ENCODE measurements at places on chromosomes 6 and 20. TPM values are rescaled to one million over a fixed set of nuclear protein-coding genes. Genes with fewer than 3 reads are reported as not detected.

The RRAGD gene
- polyA plus RNA-seq: 104 TPM

The MUCL3 gene
- polyA plus RNA-seq: not detected

The SLC22A7 gene
- 0.55 TPM for polyA plus RNA-seq

The TP53TG5 gene
- polyA plus RNA-seq: 0.82 TPM

The CFAP206 gene
- polyA plus RNA-seq: not detected

The TMC2 gene
- polyA plus RNA-seq: not detected

The FABP7 gene
- 11.6 TPM for polyA plus RNA-seq

The TOX2 gene
- polyA plus RNA-seq: 3.9 TPM

The EYS gene
- polyA plus RNA-seq: 0.27 TPM

The TMEM217 gene
- not detected for polyA plus RNA-seq

The PPP1R3G gene
- 2.0 TPM for polyA plus RNA-seq

The UST gene
- 6.4 TPM for polyA plus RNA-seq

The ANKEF1 gene
- 1.4 TPM for polyA plus RNA-seq

DNA sequence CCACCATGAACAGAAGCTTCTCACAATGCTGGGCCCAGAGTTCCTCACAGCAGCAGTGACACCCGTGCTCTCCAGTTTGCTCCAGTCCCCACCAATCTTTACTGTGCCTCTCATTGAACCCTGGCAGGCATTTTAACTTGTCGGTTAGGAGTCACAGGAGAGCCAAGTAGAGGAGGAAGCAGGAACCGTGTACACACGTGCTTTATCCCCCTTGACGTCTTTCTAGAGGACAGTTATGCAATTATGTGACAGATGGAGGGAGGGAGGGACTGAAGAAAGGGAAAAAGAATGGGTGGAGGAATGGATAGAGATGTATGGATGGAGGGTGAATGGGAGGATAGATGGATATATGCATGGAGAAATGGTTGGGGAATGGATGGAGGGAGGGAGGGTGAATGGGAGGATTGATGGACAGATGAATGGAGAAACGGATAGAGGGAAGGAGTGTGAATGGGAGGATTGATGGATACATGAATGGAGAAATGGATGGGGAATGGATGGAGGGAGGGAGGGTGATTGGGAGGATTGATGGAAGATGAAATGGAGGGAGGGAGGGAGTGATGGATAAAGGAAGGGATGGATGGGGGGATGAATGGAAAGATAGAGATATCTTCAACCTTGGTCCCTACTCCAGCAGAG is 26.0 kb downstream of the RBM38 start:
- DNase-seq: no peak

DNA sequence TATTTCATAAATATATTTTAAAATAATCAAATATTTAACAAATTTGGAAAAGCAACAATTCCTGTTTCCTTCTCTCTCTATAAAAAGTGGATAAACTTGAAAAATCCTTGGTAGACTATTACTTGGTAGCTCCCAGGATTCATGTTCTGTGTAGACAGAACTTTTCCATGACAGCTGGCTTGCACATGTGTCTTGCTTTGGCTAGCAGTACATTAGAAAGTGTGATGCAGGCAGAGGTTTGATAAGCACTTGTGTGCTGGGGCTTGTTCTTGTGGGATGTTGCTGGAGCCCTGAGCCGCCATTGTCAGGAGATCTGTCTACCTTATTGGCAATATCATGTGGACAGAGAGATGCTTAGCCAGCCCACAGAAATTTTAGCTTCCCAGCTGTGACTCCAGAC is 327.2 kb downstream of the CDKAL1 start:
- DNase-seq: no peak

GRCh38 chr6:164108092-164108491 is 693.6 kb downstream of the QKI start:
- no peak for DNase-seq

- DNase-seq: peak; percentile 68
Observed at GRCh38 chr20:64083378-64083803, 807 bp downstream of the LKAAEAR1 start.

GRCh38 chr20:22723659-22724058 is 139.3 kb upstream of the FOXA2 start:
- DNase-seq: no peak

DNA sequence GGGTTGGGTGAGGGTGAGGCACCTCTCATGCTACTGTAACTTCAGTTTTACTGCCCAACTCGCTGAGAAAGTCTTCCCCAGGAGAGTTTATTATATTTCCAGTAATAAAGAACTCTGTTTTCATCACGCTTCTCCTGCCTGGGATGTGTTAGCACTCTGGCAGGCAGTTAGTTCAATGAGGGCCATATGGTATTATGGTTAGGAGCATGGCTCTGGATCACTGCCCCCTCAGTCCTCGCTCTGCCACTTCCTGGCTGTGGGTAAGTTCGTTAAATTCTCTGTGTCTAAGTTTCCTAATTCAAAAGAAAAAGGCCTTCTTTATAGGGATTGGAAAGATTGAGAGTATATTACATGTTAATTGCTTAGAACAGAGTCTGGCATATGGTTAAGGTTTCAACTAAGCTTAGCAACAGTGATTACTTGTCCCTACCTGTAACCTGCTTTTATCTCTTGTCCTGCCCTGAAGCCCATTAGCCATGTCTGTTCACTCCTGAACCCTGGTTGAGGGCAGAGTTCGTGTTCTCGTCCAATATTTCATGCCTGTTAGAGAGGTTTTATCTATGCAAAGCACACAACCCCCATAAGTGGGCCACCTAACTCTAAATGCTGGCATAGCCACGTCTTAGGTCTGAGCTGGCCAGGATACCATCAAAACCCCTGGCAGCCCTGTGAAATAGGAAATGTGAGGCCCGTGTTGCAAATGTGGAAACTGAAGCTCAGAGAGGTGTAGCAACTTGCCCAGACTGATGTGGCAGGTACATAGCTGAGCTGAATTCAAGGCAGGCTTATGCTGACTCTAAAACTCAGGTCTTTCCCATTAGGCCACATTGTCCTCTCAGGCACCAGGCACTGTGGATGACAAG is 342.5 kb upstream of the JARID2 start:
- no peak for DNase-seq

DNA sequence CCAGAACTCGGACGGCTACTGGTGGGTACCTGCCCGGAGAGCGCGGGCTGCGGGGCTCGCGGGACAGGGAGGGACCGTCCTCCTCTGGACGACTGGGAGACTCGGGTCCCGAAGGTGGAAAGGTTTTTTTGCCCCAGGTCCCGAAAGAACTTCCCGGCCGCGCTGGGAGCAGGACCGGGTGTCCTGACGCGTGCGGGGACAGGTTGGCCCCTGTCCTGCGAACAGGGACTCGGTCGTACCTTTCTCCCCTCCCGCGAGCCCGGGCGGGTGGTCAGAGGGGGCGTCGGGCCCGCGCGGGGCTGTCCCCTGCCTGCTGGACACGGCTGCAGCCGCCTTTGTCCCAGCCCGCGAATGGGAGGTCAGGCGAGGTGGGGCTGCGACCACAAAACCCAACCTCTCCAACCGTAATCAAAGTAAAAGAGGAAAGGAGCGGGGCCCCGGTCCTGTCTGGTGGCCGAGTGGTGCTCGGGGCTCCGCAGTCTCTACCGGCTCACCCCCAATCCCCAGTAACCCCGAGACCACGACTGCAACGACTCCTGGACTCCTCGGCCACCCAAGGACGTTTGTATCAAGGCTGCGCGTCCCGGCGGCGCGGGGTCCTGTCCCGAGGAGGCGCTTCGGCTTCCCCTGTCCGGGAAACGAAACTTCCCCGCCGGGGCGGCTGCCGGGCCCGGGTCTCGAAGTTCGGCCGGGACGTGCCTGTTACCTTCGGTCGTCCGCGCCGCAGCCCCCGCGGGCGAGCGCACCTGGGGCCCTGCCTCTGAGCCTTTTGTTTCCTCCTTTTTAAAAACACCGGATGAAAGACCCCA is 798 bp downstream of the DSP start:
- DNase-seq: peak; percentile 7

- DNase-seq: peak; percentile 86
Observed at GRCh38 chr6:62285612-62286469, at the start of gene KHDRBS2. KHDRBS2 (minus strand) TSS chr6:62286225.

GRCh38 chr20:5871459-5872410 is 78.6 kb downstream of the TRMT6 start:
- DNase-seq: no peak

- no peak for DNase-seq
Observed at GRCh38 chr20:18585134-18585533, 2.7 kb upstream of the DTD1 start.

DNA sequence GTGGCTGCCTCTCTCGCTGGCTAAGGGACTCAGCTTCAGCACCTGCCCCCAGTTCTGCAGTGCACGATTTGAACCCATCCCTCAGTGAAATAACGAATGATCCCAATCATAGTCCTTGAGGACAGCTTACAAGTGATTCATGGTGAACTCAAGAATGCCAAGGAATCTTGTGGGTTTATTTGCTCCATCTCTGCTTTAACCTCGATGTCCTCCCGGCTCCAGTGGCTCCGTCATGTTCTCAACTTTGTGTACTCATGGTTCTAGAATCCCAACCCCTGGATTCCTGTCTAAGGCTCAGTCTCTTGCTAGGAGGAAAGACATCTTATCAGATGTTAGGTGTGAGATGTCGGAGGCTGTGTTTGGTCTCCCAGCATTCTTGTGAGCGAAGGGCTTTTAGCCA is 29.0 kb upstream of the GTSF1L start:
- DNase-seq: no peak

DNA sequence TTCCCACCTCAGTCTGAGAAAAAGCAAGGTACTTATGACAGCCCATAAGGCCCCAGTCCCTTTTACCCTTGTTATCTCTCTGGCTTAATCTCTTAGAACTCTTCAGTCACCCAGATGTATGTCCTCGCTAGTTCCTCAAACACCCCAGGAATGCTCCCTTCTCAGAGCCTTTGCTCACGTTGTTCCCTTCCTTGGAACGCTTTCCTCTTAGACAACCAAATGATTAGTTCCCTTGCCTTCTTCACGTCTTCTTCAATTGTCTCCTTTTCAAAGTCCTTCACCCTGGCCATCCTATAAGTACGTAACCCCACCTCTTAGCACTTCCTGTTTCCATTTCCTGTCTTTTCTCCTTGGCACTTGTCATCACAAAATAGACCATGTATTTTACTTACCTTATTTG is 1.1 kb upstream of the APOBEC2 start:
- no peak for DNase-seq

- no peak for DNase-seq
Observed at GRCh38 chr6:82080767-82081166, 166.8 kb downstream of the IBTK start.

DNA sequence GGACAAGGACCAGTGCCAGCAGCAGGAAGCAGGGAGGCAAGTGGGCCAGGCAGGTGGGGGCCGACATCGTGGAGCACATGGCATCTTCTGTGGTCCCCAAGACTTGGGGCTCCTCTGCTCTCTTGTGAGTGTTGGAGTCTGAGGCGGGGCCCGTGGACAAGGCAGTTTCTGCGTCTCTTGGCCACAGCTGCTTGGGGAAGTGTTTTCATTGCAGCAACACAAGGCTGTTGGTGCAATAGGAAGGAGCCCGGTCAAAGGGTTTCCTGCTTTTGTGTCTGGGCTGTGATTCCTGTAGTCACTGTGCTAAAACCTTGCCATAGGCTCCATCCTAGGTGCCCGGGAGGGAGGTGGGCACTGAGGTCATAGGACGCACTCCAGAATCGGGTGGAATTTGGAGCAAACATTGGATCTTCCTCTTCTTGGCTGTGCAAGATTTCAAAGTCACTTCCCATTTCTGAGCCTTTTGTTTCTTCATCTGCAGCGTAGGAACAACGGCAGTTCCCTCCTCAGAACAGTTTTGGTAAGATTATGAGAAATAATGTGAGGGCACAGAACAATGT is at the start of gene SIRPB2:
Gene SIRPB2, minus strand, starts transcription at position 140 of the 560 bp plus-strand sequence. Its CDS starts 61 bp downstream, at position 79.
- no peak for DNase-seq

DNA sequence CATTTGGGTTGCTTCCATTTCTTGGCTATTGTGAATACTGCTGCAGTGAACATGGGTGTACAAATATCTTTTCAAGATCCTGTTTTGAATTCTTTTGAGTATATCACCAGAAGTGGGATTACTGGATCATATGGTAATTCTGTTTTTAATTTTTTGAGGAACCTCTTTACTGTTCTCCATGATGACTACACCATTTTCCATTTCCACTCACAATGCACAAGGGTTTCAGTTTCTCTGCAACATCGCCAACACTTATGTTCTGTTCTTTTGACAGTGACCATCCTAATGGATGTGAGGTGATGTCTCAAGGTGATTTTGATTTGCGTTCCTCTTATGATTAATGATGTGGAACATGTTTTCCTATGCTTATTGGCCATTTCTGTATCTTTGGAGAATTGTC is 214.4 kb upstream of the ZFP64 start:
- DNase-seq: no peak

- no peak for DNase-seq
Observed at GRCh38 chr6:37723016-37723415, 25.3 kb upstream of the MDGA1 start.

- DNase-seq: no peak
Observed at GRCh38 chr6:3386374-3386857, 70.4 kb downstream of the SLC22A23 start.

DNA sequence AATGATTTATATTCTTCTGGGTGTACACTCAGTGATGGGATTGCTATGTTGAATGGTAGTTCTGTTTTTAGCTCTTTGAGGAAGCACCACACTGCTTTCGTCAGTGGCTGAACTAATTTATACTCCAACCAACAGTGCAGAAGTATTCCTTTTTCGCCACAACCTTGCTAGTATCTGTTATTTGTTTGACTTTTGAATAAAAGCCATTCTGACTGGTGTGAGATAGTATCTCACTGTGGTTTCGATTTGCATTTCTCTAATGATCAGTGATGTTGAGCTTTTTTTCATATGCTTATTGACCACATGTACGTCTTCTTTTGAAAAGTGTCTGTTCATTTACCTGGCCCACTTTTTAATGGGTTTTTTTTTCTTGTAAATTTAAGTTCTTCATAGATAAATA is 583.8 kb upstream of the ARID1B start:
- DNase-seq: no peak

DNA sequence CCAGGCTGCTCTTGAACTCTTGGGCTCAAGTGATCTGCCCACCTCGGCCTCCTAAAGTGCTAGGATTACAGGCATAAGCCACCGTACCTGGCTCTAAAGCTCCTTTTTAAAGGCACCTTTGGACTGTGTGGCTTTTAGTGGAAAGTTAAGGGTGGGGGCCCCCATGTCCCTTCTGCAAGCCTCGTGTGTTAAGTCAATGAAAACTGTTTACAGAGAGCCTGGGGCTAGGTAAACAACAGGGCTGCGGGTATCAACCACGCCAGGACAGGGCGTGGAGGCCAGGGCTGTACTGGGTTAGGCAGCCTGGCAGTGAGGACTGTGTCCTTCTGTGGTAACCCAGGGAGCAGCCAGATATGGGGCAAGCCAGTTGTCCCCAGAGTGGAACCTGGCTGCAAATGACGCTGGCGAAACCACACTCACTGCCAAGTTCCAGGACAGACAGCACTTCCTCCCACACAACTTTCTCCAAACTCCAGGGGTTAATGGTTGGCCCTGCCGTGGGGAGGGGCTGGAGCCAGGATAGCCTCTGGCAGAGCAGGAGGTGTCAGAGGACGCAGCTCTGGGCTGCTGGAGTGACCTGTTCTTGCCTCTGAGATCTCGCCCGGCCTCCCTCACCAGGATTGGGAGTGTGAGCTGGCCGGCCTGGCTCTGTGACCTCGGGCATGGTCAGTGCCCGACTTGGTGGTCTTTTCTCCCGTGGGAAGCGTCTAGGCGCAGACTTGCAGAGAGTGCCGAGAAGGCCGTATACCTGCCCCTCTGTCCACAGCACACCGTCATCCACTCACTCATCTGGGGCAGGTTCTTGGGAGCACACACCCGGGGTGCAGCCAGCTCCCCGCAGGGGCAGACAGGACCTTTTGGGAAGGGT is 3.2 kb downstream of the SLC17A9 start:
- DNase-seq: no peak

Measured in muscle of arm (tissue), 14 donors.